ENCODE measurements at places on chromosomes 7 and 10.

DNA sequence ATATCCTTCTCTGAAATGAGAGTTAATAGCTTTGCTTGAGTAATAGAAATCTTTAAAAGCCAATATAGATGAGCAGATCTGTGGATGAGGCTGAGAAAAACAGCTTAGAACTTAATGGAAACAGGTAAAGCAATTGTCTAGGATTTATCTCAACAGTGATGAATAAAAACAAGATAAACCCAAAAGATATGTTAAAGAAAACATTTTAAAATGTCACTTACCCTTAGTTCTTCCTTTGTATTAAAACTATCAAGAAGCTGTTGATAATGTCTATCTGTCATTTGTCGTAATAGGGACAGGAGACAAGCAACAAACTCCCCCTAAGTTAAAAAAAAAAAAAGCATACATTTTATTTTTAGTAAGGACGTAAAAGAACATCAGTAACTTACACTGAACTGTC is 272.1 kb upstream of the IMMP2L start:
- DNase-seq, result no peak

DNA sequence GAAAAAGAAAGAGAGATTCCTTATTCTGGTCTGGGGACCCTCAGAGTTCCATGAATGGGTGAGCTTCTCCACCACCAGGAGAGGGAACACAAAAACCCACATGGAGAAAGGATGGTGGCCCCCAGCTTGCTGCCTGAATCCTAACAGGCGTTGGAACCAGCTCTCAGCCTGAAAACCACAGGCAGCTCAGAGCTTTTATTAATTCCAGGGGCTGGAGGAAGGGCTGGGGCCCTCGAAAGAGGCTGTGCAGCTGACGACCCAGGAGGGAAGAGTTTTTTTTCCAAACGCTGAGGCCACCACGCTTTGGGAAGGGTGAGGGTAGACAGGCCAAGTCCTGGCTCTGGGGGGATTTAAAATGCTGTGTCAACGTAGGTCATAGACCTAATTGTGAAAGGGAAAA is 10.8 kb upstream of the ELN start:
- no peak for DNase-seq

- no peak for DNase-seq
These were observed 51.3 kb upstream of the ZMIZ2 start for GRCh38 chr7:44697136-44698045.

- DNase-seq, result no peak
These were observed 162.2 kb downstream of the MYOF start for GRCh38 chr10:93319896-93320295.

DNA sequence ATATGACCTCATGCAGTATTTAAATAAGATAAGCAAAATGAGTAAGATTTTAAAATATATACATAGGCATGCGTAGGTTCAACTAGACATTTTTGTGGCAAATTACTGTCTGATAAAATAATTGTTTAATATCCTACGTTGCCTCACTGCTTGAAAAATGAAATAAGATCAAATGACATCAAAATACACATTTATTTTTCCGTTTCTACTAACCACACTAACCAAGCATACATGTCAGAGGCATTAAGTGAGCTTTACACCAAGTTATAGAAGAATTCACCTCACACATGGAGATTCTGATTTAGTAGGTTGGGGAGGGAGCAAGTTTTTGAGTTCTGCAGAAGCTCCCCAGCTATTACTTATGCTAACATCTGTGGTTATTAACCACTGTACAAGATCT is 66.8 kb downstream of the RSU1 start:
- no peak for DNase-seq

DNA sequence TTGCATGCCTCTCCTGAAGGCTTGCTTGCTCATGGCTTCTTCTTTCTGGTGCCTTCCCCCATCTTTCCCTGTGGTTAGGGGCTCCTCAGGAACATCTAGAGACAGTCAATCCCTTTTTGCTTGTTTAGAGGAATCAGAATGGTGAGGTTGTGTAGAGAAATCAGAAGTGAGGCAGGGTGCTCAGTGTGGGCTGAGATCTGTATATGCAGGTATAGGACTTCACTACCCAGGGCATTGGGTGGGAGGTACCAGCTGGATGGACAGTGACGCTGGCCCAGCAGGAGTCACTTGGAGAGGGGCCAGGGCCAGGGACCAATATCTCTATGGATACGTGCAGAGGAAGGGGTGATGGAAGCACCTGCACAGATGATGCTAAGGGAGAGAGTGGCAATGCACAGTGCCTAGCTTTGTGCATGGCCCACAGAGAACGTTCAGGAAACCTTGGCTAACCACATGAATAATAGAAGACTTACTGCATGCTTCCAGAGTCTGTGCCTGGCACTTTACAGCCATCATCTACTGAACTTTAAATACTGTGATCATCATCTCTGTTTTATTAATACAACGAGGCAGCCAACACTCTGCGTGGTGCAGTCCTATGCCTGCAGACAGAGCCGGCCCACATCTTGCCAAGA is 255.2 kb downstream of the ABCA13 start:
- DNase-seq, result no peak

- no peak for DNase-seq
These were observed 31.1 kb upstream of the ANLN start for GRCh38 chr7:36358589-36358988.

DNA sequence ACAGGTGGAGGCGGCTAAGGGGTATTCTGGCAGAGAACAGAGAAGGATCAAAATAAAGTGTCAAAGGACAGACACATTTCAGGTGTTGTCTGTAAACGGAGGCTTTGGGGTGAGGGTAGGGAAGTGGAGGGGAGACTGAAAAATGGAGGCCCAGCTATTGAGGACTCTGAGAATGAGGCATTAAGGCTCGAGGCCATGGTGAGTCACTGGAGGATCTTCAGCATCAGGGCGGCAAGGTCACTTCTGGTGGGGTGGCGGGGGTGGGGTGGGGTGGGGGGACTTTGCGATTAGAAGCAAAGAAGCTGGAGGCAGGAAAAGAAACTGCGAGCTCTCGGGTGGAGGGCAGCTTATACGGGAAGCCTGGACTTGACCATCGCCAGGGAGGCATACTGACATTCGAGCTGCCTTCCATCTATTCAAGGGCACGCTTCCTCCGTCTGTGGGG is 58.4 kb upstream of the PCGF5 start:
- no peak for DNase-seq

DNA sequence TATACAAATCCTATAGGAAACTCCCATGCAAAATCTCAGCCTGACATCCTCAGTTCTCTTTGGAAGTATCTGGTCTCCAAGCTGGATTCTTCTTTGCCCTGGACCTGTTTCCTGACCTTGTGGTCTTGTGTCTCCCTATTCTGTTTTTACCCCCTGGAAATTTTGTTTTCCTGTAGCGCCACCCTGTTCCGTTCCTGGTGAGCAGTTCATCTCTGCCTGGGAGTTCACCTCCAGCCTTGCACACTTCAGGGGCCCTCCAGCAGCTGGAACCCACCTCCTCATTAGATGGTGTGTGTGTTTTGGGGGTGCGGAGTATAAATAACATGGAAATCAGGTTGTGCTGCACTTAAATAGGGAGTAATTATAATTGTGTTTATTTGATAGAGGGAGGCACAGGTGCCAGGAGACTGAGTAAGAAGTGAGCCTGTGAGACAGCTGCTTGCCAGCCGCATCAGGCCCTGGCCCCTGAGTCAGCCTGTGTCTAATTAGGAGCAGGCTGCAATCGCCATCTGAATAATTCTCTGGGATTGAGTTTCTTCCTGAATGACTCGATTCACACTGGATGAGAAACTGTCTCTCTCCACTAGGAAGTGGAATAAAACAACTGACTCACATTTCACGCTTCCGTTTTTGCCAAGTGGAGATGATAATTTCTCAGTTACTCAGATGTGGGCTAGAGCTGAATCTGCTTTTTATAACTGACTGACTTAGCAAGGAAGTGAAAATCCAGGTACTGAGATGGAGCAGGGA is 69.4 kb upstream of the HECTD2 start:
- DNase-seq, result no peak
